ENCODE measurements at places on chromosomes 3 and 15. TPM values are rescaled to one million over a fixed set of nuclear protein-coding genes. Genes with fewer than 3 reads are reported as not detected.

- DNase-seq, result no peak
These were observed 247.4 kb upstream of the CHRNA7 start for GRCh38 chr15:31782951-31783350.

- DNase-seq, result peak; percentile 8
These were observed 215.4 kb downstream of the SNRPN start for GRCh38 chr15:25170113-25170731.

POPDC2 gene
- polyA plus RNA-seq, result 805 TPM

GRCh38 chr15:44545913-44546802, 9.2 kb downstream of the EIF3J start:
- peak; percentile 18 for DNase-seq

FSTL1 gene
- 54.4 TPM for polyA plus RNA-seq

- DNase-seq, result no peak
These were observed 20.7 kb downstream of the CHL1 start for GRCh38 chr3:217099-217813.

CIAO2A gene
- 118 TPM for polyA plus RNA-seq

IL12A gene
- polyA plus RNA-seq, result 0.65 TPM

ANKUB1 gene
- polyA plus RNA-seq, result not detected

PPP2R3A gene
- polyA plus RNA-seq, result 4.9 TPM

C3orf70 gene
- 0.75 TPM for polyA plus RNA-seq

Measured in heart right ventricle (tissue), 16 donors.